ENCODE measurements at places on chromosomes 12 and 14.
A peak's percentile ranks its signal among the peaks of the same experiment; 100 is the strongest.

- no peak for DNase-seq
These were observed 22.6 kb downstream of the SLC25A47 start for GRCh38 chr14:100345711-100346110.

GRCh38 chr12:94053676-94054075 is 94.7 kb upstream of the PLXNC1 start:
- no peak for DNase-seq

- no peak for DNase-seq
These were observed 40.8 kb upstream of the POC1B start for GRCh38 chr12:89566615-89567014.

GRCh38 chr12:51323966-51324895 is at the start of gene BIN2:
Gene BIN2 (minus strand): TSS chr12:51324174. CDS start chr12:51324102, 72 bp downstream.
- peak; percentile 17 for DNase-seq

DNA sequence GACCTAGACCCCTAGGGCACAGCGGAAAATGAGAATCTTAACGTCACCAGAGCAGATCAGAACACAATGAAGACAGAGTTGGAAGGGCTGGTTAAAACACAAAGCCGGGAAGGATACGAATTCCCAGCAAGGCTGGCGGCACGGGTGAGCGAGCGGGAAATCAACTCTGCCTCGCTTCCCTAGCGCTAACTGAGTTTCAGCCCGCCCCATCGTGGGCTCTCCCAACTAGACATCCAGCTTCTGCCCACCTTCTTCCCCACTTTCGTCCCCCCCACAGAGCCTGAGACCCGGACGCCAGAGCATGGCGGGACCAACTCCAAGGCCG is 377 bp downstream of the CCNT1 start:
- no peak for DNase-seq

Measured in hematopoietic multipotent progenitor cell treated with erythropoietin and hydrocortisone succinate and interleukin-3 and kit ligand, for 15 days (in vitro differentiated cells).